ENCODE measurements at places on chromosomes 2 and 18.

GRCh38 chr18:8341481-8342230 lies 267.6 kb upstream of the RAB12 start:
- no peak for DNase-seq

DNA sequence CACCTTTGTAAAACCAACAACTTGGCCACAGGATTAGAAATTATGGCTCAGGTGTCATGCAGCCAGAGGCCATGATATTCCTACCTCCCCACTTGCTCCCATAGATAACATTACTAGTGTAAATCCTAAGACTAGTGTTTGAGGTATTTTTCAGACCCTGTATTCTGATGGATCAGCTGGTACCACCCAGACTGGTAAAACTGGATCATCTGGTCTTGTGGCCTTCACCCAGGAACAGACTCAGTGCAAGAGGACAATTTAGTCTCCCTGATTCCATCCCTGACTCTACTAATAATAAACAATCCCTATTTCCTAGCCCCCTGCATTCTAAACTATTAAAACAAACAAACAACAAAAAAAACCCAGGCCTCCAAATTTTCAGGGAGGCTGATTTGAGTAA lies 121.0 kb downstream of the ALPK2 start:
- no peak for DNase-seq

- DNase-seq = peak; percentile 19
These were observed 260.9 kb downstream of the RAD51AP2 start for GRCh38 chr2:17257189-17257909.

- DNase-seq = no peak
These were observed 9.6 kb upstream of the MMADHC start for GRCh38 chr2:149597050-149597667.

DNA sequence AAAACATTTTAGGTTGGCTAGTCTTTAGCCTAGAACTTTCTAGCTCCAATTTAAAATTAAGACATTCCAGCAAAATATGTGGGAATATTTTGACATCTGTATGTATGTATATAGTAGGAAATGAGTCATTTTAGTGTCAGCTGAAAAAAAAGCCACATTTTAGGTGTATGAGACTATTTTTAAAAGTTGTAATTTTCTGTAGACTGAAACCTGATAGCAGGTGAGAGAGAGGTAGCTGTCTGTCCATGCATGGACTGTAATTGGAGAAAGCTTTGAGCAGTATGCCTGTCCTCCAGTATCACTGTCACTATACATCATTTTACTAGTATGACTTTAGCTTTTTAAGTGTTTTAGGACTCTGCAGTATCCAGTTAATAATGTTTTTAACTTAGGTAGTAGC lies 26.1 kb upstream of the PPP1R1C start:
- no peak for DNase-seq

- DNase-seq = no peak
These were observed 1.9 kb upstream of the HOXD11 start for GRCh38 chr2:176105078-176105729.

- DNase-seq = no peak
These were observed 287.8 kb upstream of the CCDC68 start for GRCh38 chr18:55247032-55247431.

- DNase-seq = no peak
These were observed 3.6 kb upstream of the PTPN18 start for GRCh38 chr2:130352237-130352636.

DNA sequence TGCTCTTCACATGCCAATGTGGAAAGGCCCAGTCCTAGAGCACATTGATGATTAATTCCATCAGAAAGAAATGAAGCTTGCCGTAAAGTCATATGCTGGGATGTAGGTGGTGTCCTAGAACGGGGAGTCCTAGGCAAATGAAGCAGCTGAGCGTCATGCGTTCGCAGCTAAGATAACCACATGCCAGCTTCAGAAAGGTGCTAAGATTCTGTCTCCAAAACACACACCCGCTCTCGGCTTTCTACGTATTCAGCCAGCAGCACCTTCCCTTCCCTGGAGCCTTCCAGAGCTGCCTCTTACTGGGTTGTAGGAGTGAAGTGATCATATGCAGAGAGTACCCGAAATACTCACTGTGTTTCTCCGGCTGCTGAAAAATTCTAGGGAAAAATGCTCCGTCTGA lies 421.6 kb upstream of the ID2 start:
- DNase-seq = no peak

DNA sequence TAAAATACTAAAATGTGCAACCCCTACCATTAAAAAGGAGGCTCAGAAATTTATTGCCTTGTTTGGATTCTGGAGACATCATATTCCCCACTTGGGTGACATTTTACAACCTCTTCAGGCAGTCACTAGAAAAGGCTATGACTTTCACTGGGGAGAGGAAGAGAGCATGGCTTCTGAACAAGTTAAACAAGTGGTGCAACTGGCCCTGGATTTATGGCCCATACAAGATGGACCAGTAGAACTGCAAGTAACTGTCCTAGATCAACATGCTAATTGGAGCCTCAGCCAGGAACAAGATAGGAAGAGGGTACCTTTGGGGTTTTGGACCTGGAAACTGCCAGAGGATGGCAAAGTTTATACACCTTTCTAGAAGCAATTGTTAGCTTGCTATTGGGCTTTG lies 4.0 kb upstream of the DSG2 start:
- DNase-seq = no peak

- no peak for DNase-seq
These were observed 50.2 kb downstream of the SPP2 start for GRCh38 chr2:234100686-234101085.

GRCh38 chr2:60534052-60534685 lies 19.3 kb downstream of the BCL11A start:
- no peak for DNase-seq

DNA sequence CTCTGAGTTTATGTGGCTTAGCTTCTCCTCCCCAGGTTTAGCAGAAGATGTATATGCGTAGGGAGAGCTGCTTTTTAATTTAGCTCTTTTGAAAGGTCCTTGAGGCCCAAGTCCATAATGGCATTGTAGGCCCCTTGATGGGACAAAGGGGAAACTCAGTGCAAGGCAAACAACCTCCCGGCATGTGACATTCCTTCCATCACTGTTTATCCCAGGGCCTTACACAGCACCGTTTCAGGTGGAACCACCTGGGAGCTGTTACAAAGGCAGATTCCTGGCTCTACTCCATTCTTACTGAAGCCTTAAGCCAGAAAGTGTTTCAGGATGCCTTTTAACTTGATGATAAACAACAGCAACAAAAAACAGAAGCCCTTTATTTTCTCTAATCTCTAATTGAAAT lies 555.4 kb downstream of the SLC4A3 start:
- DNase-seq = no peak

GRCh38 chr2:8138525-8138922 lies 543.3 kb upstream of the ID2 start:
- no peak for DNase-seq

DNA sequence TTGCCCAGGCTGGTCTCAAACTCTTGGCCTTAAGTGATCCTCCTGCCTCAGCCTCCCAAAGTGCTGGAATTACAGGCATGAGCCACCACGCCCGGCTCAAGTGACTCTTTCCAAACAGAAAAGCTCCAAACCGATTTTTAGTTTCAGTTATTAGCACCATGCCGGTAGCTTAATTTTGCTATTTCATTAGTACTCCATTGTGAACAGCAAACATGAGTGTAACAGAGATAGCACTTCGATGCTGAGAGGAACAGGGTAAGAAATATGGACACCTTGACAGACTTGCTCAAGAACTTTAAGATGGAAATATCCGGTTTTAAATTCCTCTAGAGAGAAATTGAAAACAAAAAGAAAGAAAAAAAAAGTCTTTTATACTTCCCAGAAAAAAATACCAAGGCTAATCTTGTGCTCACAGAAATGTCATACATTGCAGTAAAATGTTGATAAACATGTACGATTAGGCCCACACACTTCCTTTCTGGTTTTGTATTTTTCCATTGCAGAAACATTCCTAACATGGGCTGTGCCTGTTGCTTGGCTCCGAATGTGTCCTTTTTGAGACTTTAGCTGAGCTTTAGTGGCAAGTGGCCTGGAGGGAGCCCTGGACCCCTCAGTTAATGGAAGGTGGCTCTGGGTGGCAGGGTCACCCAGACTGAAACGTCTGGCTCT lies 18.3 kb downstream of the FHL2 start:
- DNase-seq = no peak

DNA sequence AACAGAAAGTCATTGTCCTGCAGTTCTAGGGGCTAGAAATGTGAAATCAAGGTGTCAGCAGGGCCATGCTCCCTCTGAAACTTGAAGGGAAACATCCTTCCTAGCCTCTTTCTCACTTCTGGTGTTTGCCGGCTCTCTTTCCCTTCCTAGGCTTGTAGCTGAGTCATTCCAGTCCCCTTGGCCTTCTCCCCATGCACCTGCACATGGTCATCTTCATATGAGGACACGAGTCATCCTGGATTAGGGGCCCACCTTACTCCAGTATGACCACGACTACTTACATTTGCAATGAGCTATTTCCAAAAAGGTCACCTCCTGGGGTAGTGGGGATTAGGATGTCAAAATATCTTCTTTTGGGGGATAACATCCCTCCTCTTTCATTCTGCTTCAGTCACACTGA lies 168.5 kb upstream of the CXCR4 start:
- DNase-seq = no peak

All from non-pigmented ciliary epithelial cell (primary cell).